ENCODE measurements at places on chromosomes 1 and 21. TPM values are rescaled to one million over a fixed set of nuclear protein-coding genes. Genes with fewer than 3 reads are reported as not detected.

- DNase-seq: peak; percentile 38
Measured at GRCh38 chr1:230280054-230280795, 145.9 kb downstream of the PGBD5 start.

DNA sequence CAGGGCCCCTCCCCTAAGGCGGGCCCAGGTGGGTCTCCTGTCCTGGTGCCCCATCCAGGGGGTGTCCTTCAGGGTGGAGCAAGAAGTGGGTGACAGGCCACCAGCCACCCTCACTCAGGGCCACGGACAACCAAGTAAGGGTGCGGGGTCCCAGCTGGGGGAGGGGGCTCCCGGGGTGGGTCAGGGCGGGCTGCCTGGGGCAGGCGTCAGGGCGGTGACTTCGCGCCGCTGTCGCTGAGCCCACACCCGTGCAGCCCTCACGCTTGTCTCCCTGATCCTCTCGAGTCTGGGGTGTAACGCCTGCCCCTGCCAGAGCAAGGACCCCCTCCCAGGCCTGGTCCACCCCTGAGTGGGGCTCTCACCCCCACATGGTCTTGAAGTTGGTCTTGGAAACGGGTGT is 22.2 kb downstream of the ARHGEF16 start:
- no peak for DNase-seq

GRCh38 chr1:76620371-76620770 is 246.9 kb upstream of the ST6GALNAC5 start:
- no peak for DNase-seq

DNA sequence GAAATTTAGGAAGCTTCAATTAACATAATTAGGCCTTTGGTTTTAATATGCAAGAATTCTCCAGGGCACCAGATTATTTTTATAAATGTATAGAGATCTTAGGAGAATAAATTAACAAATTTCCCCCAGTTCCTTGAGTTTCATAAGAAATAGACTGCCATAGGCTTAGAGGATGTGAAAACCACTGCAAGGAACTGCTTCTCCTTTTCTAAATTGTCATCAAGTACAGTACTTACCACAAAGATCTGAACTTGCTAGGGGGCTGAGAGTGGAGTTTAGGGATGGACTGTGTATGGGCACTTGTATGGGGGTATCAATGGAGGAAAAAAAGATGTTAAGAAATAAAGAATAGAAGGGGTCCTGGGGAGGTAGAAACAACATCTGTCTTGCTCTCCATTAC is 31.1 kb downstream of the LHX8 start:
- DNase-seq: no peak

- no peak for DNase-seq
Measured at GRCh38 chr1:222865718-222866117, 50.9 kb downstream of the DISP1 start.

DNA sequence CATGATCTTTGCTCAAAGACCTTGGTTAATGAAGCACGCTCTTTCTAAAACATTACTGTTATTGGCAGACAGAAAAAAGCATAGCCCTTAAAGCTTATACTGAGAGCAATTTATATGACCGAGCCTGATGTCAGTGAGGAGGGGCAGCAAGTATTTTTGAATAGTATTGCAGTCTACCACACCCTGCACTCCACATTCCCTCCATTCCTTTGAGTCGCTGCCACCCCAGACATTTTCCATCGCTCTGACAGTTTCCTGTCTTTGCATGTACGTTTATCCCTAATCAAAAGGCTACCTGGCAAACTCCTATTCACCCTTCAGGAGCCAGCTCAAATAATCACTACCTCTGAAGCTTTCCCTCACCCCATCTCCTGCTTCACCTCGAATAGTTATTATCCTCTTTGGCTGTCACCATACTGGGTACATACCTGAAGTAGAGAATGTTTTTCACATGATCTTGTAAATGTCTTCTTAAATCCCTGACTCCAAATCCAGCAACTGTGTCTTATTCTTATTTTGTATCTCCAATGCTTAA is 5.5 kb upstream of the JUN start:
- no peak for DNase-seq

GRCh38 chr1:247373721-247374141 is 42.1 kb upstream of the ZNF496 start:
- DNase-seq: peak; percentile 84

- no peak for DNase-seq
Measured at GRCh38 chr1:13512472-13512871, 1.3 kb downstream of the LRRC38 start.

GRCh38 chr1:4273243-4273642 is 373.2 kb upstream of the C1orf174 start:
- DNase-seq: no peak

- no peak for DNase-seq
Measured at GRCh38 chr1:11842154-11843041, 5.2 kb downstream of the NPPA start.

- DNase-seq: no peak
Measured at GRCh38 chr1:100720101-100720500, 559 bp downstream of the VCAM1 start.

DNA sequence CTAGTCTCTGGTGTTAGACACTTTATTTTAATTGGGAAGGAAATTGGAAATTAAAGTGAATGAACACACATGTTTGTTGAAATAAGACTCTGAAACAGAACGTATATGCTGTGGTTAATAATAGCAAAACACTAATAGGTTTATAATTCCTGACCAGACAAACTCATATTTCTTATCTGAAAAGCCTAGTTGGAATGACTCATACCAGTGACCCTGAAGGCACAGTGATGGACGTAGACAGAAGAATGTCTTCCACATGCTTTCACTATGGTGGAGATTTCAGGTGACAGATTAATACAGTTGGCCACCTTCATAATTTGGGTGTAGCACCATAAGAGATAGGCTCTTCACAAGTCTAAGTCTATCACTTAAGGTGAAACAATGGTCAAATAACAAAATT is 83.0 kb upstream of the COL11A1 start:
- DNase-seq: no peak

GRCh38 chr1:241962153-241962552 is 4.6 kb downstream of the BECN2 start:
- DNase-seq: no peak

VHLL gene
- total RNA-seq: not detected

SPATA45 gene
- 0.80 TPM for total RNA-seq

ZNF678 gene
- total RNA-seq: 9.7 TPM

RGS4 gene
- total RNA-seq: 10.7 TPM

ANKRD65 gene
- 11.2 TPM for total RNA-seq

All from sciatic nerve (tissue), 2 donors.